ENCODE measurements at places on chromosomes 1 and 21.

DNA sequence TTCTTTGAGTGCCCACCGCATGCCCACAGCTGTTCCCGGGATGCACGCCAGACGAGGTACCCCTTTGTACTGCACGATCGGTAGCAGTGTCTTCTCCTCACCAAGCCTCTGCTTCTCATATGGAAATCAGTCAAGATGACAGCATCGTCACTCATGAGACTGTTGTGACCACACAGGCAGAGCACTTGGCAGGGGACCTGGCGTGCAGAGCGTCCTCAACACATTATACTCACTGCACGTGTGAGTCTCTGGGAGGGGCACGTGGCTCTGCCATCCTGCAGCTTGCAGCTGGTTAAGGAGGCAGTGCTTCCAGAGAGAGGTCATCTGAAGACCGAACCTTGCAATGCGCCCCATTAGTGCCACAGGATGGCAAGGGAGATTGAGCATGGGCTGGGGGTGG is 266.8 kb downstream of the NPHP4 start:
- no peak for DNase-seq

- peak; percentile 99 for DNase-seq
Measured at GRCh38 chr1:115545791-115546733, 95.7 kb upstream of the VANGL1 start.

DNA sequence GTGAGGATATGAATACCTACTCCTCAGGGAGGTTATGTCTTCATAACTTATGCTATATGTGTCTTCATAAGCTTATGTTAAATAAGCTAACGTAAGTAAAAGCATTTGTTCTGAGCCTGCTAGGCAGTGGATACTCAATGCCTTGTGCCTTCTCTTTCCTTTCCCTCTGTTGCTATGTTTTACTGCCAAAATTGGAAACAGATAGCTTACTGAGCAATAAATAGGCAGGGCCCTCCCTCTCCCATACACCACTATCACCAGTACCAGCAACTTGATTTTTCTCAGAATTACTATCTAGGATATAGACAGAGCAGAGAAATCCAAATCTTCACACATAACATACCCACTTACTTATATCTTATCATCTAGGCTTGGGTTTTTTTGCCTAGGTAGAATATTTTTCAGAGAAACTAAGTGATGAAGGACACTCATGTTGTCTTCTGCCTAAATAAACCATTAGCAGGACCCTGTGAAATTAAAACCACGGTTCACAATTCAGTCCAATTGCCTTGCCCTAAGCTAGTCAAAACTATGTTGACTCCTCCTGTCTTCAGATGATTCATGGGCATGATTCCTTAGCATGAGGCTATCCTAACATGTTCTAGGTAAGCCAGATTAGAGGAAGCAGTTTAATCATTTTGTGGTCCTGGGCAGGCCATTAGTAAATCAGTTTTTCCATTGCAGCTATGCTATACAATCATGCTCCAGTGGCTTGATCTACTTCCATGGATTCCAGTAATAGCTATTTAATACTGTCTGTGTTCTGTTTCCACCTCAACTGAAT is 15.9 kb upstream of the LRRC8C start:
- DNase-seq, result no peak

GRCh38 chr1:13805431-13805830 is 105.4 kb downstream of the PRDM2 start:
- no peak for DNase-seq

GRCh38 chr1:7967196-7967595 is 5.7 kb downstream of the PARK7 start:
- DNase-seq, result no peak

DNA sequence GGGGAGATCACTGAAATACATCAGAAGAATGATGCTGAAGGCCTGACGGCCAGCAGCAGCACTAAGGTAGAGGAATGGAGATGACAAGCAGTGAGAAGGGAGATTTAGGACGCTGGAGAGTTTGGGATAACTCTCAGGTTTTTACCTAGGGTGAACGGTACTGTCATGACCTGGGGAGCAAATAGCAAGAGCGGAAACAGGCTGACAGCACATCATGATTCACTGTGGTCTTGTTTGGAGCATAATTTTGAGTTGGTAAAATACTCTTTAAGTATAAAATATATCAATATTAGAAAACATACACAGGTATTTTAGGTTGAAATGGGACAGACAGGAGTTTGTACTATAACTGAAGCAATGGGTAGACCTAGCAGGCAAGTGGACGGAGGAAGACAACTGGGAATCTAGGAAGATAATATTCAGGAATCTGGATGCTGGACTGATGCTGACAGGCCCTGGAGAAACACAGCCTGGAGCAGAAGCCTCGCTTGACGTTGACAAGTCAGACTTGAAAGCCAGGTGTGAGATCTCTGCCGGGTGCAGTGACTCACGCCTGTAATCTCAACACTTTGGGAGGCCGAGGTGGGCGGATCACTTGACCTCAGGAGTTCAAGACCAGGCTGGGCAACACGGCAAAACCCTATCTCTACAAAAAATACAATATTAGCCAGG is 33.3 kb downstream of the ALG14 start:
- DNase-seq, result peak; percentile 65

- no peak for DNase-seq
Measured at GRCh38 chr1:206544562-206545257, 37.4 kb downstream of the RASSF5 start.

DNA sequence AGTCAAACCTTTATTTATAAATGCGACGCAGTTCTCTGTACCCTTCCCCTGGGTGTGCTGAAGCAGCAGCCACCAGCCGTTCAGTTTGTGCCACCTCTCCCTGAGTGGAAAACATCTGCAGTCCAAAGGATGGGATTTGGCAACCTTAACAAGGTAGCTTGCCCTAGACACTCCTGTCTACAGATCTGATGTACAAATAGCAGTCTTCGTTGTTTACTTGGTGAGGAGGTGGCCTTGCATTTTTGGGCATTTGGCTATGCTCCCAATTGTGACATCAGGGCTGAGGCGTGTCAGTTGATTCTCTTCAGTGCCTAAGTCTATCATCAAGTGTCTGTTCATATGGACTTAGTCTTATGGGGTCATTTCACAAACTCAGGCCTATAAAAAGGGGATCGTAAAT is 59.8 kb downstream of the KDM1A start:
- no peak for DNase-seq

- DNase-seq, result no peak
Measured at GRCh38 chr1:179031855-179032513, 6.3 kb downstream of the FAM20B start.

DNA sequence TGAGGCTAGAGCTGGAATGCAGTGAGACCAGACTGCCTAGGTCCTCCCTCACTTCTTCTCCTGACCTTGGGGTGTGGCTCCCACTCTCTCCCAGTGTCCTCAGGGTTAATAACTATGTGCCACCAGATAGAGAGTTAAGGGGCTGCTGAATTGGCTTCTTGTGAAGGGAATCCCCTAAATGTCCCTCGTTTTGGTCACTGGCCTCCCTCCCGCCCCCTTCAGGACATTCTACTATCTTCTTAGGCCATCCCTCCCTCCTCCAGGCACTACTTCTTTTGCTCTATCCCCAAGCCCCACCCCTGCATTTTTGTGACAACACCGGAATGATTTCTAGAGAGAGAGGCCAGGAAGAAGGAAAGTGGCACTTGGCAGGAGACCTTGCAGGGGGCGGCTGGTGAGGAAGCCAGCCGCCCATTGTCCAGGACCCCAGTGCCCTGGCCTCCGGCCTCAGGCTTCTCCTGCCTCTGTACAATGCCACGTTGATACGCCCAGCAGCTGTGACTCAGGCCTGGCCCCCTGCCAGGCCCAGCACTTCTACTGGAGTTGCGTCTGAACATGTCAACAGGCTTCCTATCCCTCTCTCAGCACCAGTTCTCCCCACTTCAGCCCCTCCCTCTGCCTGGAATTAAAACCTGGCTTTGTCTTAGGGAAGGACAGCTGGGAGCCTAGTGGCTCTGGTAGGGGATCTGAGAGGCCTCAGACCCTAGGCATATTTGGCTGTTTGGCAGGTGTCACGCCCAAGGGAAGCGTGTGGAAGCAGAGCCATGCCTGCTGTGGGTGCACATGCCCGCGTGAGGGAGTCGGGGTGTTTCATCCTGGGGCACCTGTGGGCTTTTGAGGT is 9.1 kb downstream of the LMNA start:
- peak; percentile 97 for DNase-seq

GRCh38 chr1:25624156-25624555 is 7.6 kb downstream of the MAN1C1 start:
- no peak for DNase-seq

GRCh38 chr1:37068260-37068659 is 33.9 kb upstream of the GRIK3 start:
- no peak for DNase-seq

- no peak for DNase-seq
Measured at GRCh38 chr1:228381356-228381755, 25.3 kb downstream of the TRIM11 start.

GRCh38 chr1:153795330-153795837 is 20.2 kb downstream of the SLC27A3 start:
- no peak for DNase-seq

DNA sequence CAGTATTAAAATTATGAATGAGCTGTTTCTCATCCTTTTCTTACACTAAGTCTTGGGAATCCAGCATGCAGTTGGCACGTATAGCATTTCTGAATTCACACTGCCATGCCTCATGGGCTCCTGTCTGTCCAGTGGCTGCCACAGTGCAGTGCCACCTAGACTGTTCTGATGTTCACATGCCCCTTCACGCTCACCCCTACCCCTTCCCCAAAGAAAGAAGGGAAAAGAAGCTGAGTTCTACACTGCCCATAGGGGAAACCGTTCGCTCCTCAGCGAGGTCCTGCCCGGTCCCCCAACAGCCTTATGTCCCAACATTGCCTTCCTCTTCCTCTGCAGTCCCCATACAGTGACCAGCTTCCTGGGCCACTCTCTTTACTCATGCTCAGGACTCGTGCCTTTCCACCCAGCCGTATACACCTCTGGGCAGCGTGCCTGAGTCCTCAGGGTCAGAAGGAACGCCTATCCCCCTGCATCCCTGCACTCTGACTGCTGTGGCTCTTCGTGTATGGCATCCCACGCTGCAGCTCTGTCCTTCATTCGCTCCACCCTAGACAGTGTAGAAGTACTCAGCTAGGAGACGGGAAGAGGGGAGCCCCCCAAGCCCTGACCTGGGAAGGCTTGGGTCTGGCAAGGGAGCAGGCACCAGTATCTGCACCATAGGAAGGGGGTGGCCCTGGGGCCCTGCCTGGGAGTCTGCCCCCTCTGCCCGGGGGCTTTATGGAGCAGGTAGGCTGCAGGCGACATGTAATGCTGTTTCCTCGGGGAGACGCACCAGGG is 24.1 kb upstream of the ARF1 start:
- DNase-seq, result no peak

DNA sequence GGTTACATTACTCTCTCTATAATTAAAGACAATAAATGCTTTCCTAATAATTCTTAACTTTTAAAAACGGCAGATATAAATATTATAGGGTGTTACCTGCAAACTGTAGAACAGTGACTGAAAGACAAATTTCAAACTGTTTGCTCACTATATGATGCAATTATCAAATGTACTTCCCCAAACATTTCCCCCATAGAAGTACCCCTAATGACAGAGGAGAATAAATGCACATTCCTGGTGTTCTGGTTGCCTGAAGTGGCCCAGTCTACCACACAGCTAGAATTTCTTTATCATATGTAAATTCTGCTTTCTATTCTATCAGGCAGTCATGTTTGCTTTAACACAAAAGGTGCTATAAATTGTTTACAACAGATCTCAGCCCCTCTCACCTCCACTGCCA is 70.4 kb downstream of the VAV3 start:
- no peak for DNase-seq

- peak; percentile 13 for DNase-seq
Measured at GRCh38 chr1:156796340-156797097, 20.1 kb downstream of the SH2D2A start.

- DNase-seq, result no peak
Measured at GRCh38 chr1:78055565-78056132, 9.9 kb downstream of the GIPC2 start.

DNA sequence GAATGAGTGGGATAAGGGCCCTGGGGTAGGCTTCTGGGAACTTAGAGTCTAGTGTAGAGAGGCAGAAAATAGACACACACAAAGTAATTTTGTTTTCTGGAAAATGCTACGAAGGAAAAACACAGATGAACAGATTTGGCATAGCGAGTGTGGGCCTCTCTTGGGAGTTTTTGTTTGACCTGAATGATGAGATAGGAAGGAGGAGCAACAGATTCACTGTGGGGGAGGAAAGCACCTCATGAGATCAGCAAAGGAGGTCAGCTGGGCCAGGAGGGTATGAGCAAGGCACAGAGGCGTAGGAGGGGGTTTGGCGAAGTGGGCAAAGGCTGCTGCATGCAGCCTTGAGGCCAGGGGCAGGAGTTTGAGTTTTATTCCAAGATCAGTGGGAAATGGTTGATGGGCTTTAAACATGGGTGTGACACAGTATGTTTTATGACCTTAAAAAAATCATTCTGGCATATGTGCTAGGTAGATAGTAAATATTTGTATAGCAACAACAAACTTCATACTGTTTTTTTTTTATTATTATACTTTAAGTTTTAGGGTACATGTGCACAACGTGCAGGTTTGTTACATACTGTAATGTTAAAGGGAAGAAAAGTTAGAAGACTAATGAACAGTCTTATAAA is 57.9 kb downstream of the FGGY start:
- peak; percentile 45 for DNase-seq

DNA sequence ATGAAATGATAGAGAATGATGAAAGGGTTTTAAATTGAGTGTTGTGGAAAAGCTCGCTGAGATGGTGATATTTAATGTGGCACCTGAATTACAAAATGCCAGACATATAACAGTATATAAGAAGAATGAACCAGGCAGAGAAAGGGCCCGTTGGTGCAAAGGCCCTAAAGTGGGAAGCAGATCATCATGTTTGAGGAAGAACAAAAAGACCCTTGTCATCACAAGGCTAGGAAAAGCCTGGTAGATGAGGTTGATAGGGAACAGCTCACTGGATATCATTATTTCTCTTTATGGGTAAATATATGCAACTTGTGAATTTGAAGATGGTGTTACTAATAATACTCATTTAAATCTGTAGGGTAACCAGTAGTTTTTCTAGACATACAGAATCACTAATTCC is 11.0 kb downstream of the RAP1A start:
- no peak for DNase-seq

- no peak for DNase-seq
Measured at GRCh38 chr21:29318354-29318753, 19.6 kb downstream of the BACH1 start.
